ENCODE measurements at places on chromosomes 4 and X.

GRCh38 chr4:163344147-163345125 lies 744 bp downstream of the NPY5R start:
- DNase-seq, result no peak

GRCh38 chr4:83809581-83809980 lies 273.7 kb downstream of the GPAT3 start:
- no peak for DNase-seq

DNA sequence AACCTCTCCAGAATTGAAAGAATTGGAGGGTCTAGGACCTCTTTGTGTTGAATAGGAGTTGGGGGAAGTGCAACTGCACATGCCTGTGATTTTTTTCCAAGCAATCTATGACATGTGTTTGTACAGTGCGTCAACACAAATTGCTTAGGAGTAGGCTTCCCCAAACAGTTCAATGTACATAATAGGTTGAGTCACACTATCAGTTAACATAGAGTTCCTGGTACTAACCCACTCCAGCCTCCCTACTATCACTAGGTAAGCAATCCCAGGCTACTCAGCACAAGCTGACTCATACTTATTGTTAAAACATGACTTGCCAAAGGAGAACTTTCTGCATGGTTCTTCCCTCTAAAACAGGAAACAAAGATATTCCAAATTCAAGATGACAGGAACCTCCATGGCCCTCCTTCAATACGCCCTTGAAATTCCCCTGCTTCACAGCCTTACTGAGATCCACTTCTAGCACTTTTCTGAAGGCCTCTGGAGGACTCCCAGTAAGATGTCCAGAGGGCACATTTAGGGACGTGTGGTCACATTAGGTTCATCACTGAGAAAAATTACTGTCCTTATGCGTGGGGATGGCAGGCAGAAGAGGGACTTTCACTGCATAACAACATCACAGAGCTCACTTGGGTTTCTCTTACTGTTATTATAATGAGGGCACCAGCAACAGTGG lies 8.4 kb upstream of the VSIG1 start:
- DNase-seq, result no peak

DNA sequence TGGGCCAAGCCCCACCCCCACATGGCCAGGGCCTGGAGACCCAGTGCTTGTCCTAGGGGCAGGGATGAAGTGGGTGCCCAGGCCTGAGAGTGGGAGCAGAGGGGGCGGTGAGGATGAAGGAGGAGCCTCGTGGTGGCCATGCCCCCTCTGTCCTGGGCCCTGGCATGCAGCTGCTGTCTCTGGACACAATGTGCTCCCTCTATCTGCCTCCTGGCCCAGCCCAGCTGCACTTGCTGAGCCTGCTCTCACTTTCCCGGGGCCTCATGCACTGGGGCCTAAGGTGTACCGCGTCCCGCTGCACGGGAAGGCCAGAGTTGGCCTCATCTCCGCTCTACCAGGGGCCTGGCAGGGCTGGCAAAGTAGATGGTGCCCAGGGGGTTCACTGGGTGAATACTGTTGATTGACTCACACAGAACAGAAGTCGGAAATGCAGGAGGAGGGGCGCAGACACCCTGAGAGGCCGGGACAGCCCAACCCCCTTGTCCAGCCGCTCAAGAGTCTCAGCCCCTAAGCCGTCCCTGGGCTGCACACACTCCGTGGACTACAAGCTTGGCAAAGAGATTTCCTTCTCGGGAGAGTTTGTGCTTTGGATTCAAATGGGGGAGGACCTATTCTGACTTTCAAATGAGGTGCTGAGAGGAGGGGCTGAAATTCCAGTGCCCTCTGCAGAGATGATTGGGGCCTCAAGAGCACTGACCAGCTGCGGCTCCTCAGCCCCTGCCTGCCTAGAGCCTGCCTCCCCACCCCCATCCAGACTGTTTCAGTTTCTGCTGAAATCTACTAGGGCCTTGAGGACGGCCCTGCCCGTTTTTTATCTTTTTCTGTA lies 112.4 kb downstream of the PSAPL1 start:
- DNase-seq, result no peak

- DNase-seq, result no peak
Observed at GRCh38 chrX:53188763-53189162, 36.2 kb downstream of the KDM5C start.

DNA sequence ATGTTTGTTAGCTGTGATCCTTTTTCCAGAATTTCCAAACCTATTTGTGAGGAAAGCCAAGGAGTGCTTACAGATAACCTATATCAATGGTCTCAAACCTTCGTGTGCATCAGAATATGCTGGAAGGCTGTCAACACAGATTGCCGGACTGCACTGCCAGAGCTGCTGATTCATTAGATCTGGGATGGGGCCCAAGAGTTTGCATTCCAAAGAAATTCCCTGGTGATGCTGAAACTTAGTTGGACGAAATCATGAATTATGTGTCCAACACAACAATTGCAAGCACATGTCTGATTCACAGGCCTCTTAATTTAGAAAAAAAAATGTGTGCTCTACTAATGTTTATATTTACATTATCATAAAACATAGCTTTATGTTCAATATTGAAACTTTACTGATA lies 544.0 kb upstream of the AMOT start:
- no peak for DNase-seq

DNA sequence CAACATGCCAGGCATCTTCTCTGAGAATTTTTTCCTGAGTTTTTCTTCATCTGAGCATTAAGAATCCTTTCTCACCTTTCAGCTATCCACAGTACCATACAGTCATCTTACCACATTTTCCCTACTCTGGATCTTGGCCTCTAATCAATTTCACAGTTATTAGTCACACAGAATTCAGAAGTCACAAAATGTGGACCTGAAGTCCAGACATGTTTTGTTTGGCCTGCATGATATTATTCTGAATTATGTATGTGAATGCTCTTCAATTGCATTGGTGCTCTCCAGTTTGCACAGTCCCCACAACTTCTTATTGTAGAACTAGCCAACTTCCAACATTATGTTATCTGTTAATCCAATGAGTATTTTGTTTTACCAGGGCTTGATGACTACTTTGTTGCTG lies 102.3 kb upstream of the GRIA3 start:
- no peak for DNase-seq

- DNase-seq, result no peak
Observed at GRCh38 chr4:97432551-97432950, 710.7 kb downstream of the STPG2 start.

DNA sequence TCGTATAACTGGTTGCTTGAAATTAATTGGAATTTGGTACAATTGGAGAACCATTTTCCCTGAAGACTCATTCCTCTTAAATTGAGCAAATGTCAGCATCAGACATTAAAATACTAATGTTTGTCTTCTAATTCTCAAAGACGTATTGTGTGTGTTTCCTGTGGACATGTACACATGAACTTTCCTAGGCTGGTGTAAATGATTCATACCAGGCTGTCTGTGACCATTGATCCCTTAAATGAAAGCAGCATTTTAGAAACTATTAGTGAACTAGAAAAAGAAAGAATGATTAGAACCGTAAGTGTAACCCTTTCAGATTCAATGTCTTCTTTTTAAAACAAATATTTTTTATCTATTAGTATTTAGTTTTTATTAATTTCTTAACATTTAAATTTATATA lies 332.9 kb downstream of the PPP3CA start:
- no peak for DNase-seq
